SJCRH30 (cell line): ENCODE measurements at places on chromosomes 1 and 21.

DNA sequence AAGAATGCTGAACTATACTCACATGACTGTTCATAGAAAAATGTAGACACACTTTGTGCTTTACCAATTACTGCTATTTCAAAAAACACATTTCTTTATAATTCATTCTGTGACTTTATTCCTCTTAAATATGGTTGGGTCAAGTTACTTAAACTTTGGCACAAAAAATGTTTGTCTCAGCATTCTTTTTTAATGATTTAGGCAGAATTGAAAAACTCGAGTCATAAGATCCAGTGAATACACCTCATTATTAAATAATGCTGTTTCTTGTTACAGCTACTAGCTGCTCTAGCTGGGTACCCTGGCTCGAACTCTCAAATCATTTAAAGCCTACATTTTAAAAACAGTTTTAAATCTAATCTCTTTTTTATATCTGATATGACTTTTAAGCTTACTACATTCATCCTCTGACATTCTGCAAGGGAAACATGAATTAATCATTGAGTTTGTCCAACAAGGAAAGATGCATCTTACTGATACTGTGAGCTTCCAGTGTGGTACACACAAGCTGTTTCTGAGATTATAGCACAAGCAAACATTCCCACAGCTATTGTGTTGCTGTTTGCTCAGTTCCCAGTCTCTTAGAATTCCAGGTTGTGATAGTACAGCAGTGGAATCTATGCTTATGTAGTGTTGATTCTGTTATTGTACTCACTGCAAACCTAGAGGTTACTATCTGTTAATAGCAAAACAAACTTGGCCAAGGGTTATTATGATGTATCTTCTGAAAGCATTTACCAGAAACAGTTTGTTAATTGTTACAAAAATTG, 746.5 kb downstream of the USP25 start:
- H3K36me3 ChIP-seq, result no peaks in the 10 kb centered on the region; the same call in 1 of the 2 replicates
- H3K4me3 ChIP-seq, result no peak overlapping the region
- H3K4me1 ChIP-seq, result no peaks in the 10 kb centered on the region
- DNase-seq, result no peak
- H3K27ac ChIP-seq, result no peak overlapping the region

GRCh38 chr1:35535243-35535642, 22.0 kb downstream of the KIAA0319L start:
- no peak overlapping the region for H3K4me3 ChIP-seq
- H3K4me1 ChIP-seq, result peaks cover 13% of the 10 kb centered on the region; the same call in 1 of the 2 replicates
- peaks cover 21% of the 10 kb centered on the region for H3K36me3 ChIP-seq

GRCh38 chr1:244044423-244044822, 6.7 kb upstream of the ZBTB18 start:
- no peak overlapping the region for H3K27ac ChIP-seq
- DNase-seq, result no peak
- H3K36me3 ChIP-seq, result no peaks in the 10 kb centered on the region

DNA sequence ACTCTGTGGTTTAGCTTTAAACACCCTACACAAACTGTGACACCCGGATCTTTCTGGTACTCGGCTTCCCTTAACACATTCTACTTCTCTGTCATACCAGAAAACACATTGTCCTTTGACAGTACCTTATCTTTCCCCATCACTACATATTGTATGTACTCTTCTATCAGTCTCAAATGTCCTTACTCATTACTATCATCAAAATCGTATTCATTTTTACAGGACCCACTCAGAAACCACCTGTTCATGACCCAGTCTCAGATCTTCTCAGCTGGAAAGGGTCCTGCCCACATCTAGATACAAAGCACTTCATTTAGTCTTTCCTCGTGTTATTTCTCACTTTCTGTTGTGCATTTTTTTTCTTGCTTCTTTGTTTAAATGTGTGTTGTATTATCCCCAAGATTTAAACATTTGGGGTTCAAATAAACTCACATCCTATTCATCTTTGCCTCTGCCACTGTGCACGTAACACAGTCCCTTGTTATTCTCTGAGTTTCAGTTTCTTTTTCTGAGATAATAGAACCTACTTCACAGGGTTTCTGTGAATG, 27.7 kb downstream of the CD34 start:
- no peaks in the 10 kb centered on the region for H3K27me3 ChIP-seq
- H3K4me1 ChIP-seq, result peaks cover 6% of the 10 kb centered on the region
- no peak for DNase-seq

- no peaks in the 10 kb centered on the region for H3K36me3 ChIP-seq
- peaks cover 60% of the 10 kb centered on the region for H3K4me1 ChIP-seq
- DNase-seq, result no peak
- no peak overlapping the region; the same call in 1 of the 2 replicates for H3K27ac ChIP-seq
- 0 out of 2 replicates have a peak, but pooled peaks cover 7% of the 10 kb centered on the region for H3K27me3 ChIP-seq
- H3K4me3 ChIP-seq, result no peak overlapping the region
These were observed 3.5 kb downstream of the MYCL start for GRCh38 chr1:39898191-39898590.

DNA sequence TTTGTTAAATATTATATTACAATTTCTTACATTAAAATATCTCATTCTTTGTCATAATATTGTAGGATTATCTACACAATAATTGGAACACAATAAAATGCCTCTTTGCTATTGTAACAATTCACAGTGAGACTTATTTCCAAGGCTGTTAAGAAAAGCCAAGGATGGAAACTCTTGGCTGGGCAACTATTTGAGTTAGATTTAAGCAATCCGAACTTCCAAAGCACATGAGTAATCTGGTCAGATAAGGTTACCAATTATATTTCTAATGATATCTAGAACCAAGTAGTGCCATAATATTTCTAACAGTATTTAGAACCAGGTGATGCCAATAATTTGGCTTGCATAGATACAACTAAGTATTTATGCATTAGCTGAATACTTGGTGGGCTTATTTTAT, 154.7 kb upstream of the KCNK2 start:
- H3K27me3 ChIP-seq, result no peaks in the 10 kb centered on the region
- no peak overlapping the region for H3K27ac ChIP-seq
- no peaks in the 10 kb centered on the region for H3K36me3 ChIP-seq
- no peak for DNase-seq

DNA sequence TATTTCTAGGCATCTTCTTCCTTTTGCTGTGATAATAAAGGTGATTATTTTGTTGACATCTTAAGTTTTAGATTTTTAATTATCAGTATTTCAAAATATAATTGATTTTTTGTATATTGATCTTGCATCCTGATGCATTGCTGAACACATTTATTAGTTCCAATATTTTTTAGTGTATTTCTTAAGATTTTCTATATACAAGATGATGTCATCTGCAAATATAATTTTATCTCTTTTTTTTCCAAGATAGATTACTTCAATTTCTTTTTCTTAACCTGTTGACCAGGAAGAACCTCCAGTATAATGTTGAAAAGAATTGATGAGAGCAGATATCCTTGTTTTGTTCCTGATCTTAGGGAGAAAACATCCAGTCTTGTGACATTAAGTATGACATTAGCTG, 54.8 kb upstream of the LRRN2 start:
- H3K27me3 ChIP-seq, result peaks cover 7% of the 10 kb centered on the region
- H3K27ac ChIP-seq, result no peak overlapping the region
- no peak overlapping the region for H3K4me3 ChIP-seq
- H3K4me1 ChIP-seq, result peaks cover 4% of the 10 kb centered on the region; the same call in 1 of the 2 replicates
